ENCODE measurements at places on chromosomes 4 and X.

GRCh38 chrX:43448688-43449087, 207.4 kb upstream of the MAOA start:
- DNase-seq, result no peak

GRCh38 chr4:158217763-158218162, 7.5 kb downstream of the TMEM144 start:
- DNase-seq, result no peak

DNA sequence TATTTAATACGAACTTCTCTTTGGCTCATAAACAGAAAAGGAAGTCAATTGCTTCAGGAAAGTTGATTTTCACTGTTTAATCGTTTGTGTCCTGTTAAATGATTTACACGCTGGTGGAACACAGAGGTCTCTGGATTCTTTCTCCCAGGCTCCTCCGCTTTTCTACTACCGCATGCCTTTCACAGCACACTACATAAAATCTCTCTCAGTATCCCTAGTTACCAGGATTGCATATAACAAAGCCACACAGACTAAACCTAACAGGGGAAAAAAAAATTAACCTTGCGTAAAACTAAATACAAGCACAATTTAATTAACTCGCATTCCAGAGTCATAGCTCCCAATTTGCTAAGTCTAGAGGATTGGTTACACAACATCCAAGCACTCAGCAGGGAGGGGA, 133.9 kb downstream of the CORIN start:
- DNase-seq, result no peak

DNA sequence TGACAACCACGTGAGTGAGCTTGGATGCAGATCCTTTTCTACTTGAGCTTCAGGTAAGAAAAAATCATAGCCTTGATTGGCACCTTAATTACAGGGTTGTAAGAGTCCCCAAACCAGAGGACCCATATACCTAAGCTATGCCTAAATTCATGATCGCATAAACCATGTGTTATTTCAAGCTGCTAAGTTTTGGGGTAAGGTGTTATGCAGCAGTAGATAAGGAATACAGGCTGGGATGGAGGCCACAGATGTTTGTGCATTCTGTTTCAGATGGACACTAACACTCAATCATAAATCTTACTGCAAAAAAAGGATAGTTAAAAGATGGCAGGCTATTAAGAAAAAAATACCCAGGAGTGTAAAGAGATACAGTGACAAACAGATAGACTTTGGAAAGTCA, 112.3 kb downstream of the ASB9 start:
- no peak for DNase-seq

- no peak for DNase-seq
Observed at GRCh38 chrX:87515836-87516235, 1.8 kb upstream of the KLHL4 start.

- no peak for DNase-seq
Observed at GRCh38 chr4:140056015-140056414, 98.0 kb downstream of the MAML3 start.

- no peak for DNase-seq
Observed at GRCh38 chr4:3203971-3204431, 45.0 kb upstream of the MSANTD1 start.

DNA sequence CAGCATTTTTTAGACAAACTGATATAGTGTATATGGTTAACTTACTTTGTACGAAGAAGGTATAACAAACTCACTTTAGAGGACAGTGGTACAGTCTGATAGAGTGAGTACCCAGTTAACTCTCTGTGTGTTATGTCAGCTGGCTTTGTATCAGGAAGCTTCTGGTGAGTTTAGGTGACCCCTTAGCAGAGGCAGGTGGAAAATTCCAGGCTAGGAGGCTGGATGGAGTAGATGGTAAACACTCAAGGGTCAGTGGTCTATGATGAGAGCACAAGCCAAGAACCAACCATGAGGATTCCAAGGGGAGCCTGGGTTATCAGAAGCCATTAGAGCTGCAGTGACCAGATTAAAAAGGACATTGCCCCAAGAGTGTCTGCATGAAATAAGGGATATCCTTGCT, 227.3 kb upstream of the CENPE start:
- DNase-seq, result no peak

GRCh38 chr4:21652508-21653231, 295.9 kb downstream of the KCNIP4 start:
- DNase-seq, result no peak

DNA sequence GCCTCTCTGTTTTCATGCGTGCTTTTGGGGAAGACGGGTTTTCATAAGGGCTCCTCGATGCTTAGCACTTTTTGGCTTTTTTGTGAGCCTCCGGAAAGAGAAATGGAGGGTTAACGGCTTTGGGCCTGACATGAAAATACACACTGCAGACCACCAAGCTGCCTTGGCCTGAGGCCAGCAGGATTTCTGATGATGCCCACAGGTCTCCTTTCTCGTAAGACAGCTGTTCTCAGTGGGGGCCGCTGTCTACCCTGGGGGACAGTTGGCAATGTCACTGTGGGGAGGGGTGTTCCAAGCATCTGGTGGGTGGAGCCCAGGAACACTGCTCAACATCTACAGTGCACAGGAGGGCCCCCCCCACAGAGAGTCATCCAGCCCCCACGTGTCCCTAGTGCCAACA, 29.4 kb upstream of the CLDN34 start:
- DNase-seq, result no peak

DNA sequence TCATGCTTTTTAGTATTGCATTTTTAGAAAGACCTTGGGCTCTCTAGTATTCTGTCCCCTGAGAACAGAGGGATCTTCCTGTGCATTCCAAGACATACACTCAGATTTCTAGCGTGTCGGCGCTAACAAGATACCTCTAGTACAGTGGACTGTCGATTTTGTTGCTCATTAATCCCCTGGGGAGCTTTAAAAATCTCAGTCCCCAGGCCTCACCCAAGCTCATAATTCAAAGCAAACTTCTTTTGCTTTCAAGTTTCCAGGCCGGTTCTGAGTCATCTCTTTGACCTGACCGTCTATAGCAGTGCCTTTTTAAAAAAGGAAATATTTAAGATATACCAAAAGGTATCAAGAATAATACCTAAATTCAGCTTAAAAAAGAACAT, 137.0 kb downstream of the AMMECR1 start:
- no peak for DNase-seq

GRCh38 chr4:121370729-121371325, 10.0 kb downstream of the QRFPR start:
- DNase-seq, result no peak

GRCh38 chrX:40261833-40262156, 164.0 kb upstream of the BCOR start:
- DNase-seq, result no peak

GRCh38 chrX:20500949-20501348, 234.2 kb upstream of the RPS6KA3 start:
- DNase-seq, result no peak

DNA sequence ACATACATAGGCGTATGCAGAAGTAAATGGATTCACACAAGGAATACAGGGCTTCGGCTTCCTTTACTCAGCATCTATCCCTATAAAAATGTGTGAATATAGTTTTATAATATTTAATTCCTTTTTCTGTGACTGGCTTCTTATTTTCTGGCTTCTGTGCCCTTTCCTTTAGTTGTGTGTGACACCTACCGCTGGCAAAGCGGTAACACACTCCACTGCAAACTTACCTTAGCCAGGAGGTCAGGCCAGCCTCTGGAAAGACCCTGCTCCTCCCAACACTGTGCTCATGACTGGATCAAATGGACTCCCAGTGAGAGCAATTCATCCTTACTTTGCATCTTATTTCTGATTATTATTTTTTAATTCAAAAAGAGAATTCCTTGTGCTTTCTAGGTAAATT, 244.2 kb downstream of the ANK2 start:
- DNase-seq, result no peak

DNA sequence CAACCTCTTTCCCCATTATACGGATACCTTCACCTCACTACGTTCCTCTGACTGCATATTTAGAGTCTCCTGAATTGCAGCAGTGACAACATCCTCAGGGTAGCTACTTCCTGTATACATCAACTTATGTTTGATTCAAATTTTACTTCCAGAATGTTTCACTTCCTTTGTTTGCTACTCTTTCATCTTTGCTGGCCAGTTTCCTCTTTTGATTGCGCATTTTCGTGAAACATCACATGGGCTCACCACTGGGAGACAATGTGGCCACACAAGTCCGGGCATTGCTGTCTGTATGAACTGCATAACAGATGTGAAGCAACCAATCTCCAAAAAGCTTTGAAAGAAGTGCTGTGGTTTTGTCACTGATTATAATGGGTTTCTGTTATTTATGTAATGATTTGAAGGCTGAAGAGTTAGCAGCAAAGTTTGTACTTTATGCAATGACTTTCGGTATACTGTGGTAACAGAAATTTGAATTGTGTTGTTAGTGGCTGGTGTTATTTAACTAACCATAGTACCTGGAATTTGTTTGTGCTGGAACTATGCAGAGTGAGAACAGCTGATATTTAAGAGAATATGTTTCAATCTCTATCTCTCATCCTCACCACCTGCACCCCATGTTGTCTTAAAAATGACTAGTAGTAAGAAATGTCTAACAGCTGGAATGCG, 7.4 kb downstream of the SNCA start:
- no peak for DNase-seq

Data from stimulated activated CD4-positive, alpha-beta T cell treated with anti-CD3 and anti-CD28 coated beads, TNF-alpha, amount 100 ng/mL, for 1 hour (primary cell).